ENCODE measurements at places on chromosomes 1 and 21.

- DNase-seq, result peak; percentile 44
These were observed 569 bp upstream of the DAB1 start for GRCh38 chr1:57424231-57425027.

GRCh38 chr21:45262616-45263015 is 25.1 kb downstream of the POFUT2 start:
- no peak for DNase-seq

GRCh38 chr1:156767879-156768604 is 707 bp downstream of the PRCC start:
- no peak for DNase-seq

- no peak for DNase-seq
These were observed 29.0 kb downstream of the TP73 start for GRCh38 chr1:3681231-3681897.
